ENCODE measurements at places on chromosomes 4 and X.

- DNase-seq, result no peak
Observed at GRCh38 chr4:87567191-87567590, 38.0 kb upstream of the SPARCL1 start.

DNA sequence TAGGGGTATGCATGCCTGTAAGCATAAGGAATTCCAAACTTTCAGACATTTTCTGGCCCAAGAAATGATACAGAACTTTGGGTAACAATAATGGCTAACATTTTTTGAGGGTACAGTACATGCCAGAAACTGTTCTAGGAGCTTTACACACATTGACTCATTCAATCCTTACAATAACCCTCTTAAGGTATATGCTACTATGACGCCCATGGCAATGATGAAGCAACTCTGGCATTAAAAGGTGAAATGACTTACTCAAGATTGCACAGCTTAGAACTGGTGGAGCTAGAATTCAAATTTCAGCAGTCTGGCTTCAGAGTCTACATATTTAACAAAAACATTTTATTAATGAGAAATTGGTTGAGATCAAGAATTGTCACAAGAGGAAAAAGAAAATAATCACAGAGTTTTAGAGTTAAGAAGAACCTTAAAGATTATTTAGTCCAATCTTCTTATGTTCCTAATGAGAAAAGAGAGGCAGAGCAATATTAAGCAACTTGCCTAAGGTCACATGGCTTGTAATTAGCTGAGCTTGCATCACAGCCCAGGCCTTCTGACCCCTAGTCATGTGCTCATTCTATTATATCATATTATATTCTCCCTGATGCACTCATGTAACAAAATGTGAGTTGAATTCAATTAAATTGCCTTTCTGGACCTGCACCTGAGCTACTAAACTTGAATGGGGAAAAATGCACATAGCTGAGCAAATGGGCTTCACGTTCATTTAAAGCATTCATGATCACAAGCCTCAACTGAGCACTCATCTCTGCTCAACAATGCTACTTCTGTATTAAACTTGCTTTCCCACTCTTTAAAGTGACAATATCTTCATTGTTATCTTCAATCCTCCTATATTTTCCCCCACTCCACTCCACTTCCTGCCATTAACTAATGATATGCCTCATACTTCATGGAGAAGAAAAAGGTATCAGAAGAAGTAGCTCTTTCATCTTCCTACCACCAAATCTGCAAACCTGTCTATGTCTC, 73.2 kb downstream of the ENOX2 start:
- no peak for DNase-seq

GRCh38 chr4:16253127-16253960, 27.1 kb upstream of the TAPT1 start:
- DNase-seq, result no peak

GRCh38 chr4:185317880-185318279, 77.8 kb downstream of the LRP2BP start:
- no peak for DNase-seq

DNA sequence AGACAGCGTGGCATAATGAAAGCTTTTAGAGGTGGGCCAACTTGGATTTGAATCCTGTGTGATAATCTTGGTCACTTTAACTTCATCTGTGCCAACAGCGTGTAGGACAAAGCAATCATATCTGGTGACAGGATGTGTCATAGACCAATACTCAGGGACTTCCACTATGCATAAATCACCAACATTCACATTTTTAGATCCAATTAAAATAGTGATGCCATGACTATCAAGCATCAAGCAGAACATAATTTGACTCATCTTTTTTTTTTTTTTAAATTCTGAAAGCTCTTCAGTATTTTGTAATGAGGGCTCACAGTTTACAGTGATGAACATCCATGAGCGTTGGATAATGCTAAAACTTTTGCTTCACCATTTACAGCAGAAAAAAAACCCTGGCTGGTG, 27.3 kb upstream of the RAPGEF2 start:
- DNase-seq, result no peak

DNA sequence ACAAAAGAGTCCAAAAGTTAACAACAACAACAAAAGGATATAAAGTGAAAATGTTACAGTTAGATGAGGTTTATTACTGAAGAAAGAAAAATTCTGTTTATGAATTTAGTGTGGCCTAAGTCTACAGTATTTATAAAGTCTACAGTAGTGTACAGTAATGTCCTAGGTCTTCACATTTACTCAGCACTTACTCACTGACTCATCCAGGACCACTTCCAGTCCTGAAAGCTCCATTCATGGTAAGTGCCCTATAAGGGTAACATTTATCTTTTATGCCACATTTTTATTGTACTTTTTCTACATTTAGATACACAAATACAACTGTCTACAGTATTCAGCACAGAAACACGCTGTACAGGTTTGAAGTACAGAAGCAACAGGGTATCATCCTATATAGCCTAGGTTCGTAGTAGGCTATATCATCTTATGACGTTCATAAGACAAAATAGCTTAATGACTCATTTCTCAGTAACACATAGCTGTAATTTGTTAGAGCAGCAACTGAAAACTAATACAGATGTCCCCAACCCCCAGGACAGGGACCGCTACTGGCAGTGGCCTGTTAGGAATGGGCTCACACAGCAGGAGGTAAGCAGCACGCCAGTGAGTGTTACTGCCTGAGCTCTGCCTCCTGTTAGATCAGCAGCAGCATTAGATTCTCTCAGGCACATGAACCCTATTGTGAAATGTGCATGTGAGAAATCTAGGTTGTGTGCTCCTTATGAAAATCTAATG, 61.3 kb downstream of the CENPC start:
- DNase-seq, result no peak

- no peak for DNase-seq
Observed at GRCh38 chr4:55133951-55134350, 8.6 kb upstream of the KDR start.

GRCh38 chrX:123814343-123814742, 45.5 kb upstream of the XIAP start:
- DNase-seq, result no peak

DNA sequence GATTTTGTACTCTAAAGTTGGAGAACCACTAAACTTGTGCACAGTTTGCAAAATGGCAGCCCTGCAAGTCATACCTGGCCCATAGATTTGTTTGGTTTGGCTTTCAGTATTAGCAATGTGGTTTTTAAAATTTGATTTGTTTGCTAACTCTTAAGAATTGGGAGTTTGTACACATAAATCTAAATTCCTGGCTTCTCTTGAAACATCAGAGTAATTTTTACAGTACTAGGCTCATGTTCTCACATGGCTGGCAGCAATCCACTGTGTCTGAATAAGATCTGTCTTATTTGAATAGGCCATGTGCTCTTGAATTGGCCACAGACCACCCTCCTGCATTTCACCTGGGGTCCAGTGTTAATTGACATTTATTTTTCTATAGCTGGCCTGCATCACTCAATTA, 21.3 kb downstream of the DIAPH2 start:
- no peak for DNase-seq

- DNase-seq, result no peak
Observed at GRCh38 chrX:141732031-141732430, 33.5 kb upstream of the SPANXD start.

GRCh38 chr4:168522829-168523489, 26.1 kb downstream of the PALLD start:
- no peak for DNase-seq

- no peak for DNase-seq
Observed at GRCh38 chr4:133498149-133498548, 349.1 kb downstream of the PCDH10 start.

GRCh38 chr4:110296892-110297291, 98.5 kb upstream of the ELOVL6 start:
- no peak for DNase-seq

- peak; percentile 4 for DNase-seq
Observed at GRCh38 chr4:143514497-143514896, 995 bp downstream of the SMARCA5 start.

- peak; percentile 28 for DNase-seq
Observed at GRCh38 chr4:142656178-142656577, 189.9 kb downstream of the INPP4B start.

DNA sequence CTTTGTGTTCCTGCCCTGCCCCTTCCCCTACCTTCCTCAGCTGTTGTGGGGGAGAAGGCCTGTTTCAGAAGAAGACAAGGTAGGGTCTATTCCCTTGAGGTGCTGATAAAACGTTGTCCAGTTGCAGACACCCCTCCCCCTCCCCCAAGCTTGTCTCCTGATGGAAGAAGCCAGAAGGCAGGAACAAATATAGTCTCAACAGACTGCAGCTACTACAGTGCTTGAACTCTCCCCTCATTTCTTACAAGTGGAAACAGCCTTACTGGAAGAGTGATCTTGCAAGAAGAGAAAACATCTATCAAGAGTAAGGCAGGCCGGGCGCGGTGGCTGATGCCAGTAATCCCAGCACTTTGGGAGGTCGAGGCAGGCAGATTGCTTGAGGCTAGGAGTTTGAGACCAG, 11.0 kb upstream of the MAP7D3 start:
- no peak for DNase-seq

GRCh38 chrX:129772796-129773431, 6.8 kb upstream of the SASH3 start:
- DNase-seq, result peak; percentile 90

GRCh38 chrX:34578237-34578636, 78.8 kb downstream of the TMEM47 start:
- no peak for DNase-seq

- no peak for DNase-seq
Observed at GRCh38 chr4:147078362-147078761, 132.7 kb upstream of the TTC29 start.

DNA sequence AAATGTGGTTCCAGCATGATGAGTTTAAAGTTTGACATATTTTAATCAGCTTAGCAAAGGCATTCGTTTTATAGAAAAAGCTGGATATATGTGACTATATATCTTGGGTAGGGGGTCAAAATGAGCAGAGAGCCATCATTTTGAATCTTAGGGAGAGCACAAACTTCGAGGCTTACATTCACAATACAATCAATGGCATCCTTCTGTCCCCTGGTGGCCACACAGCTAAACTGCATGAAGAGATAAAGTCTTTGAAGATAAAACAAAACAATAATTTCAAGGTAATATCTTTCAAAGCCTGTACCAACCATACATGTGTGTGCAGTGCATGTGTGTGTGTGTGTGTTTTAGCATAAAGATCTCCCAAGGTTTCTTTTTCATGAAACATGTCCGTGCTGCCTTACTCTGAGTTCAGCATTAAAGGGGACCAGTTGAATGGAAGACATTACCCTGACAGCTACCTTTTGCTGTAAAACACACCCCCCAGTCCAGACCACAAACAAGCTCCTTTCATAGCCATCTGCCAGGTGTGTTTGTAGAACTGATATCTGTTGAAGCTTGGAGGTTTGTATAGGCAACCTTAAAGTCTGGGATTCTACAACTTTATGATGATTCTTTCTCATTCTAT, 22.0 kb downstream of the DYNLT3 start:
- peak; percentile 63 for DNase-seq

GRCh38 chrX:1449036-1449822, 3.5 kb downstream of the ASMTL start:
- DNase-seq, result no peak

GRCh38 chrX:30822068-30822681, 66.9 kb downstream of the TAB3 start:
- no peak for DNase-seq

DNA sequence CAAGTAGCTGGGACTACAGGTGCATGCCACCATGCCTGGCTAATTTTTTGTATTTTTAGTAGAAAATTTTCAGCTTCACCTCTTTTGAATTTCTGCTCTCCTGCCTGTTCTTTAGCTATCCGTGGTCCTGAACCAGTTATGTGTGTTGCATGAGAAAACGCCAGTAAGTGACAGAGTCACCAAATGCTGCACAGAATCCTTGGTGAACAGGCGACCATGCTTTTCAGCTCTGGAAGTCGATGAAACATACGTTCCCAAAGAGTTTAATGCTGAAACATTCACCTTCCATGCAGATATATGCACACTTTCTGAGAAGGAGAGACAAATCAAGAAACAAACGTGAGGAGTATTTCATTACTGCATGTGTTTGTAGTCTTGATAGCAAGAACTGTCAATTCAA, 13.9 kb downstream of the ALB start:
- DNase-seq, result no peak

GRCh38 chr4:6201580-6202091, 1.3 kb upstream of the JAKMIP1 start:
- DNase-seq, result peak; percentile 53

- no peak for DNase-seq
Observed at GRCh38 chr4:9816285-9816684, 34.9 kb downstream of the DRD5 start.

DNA sequence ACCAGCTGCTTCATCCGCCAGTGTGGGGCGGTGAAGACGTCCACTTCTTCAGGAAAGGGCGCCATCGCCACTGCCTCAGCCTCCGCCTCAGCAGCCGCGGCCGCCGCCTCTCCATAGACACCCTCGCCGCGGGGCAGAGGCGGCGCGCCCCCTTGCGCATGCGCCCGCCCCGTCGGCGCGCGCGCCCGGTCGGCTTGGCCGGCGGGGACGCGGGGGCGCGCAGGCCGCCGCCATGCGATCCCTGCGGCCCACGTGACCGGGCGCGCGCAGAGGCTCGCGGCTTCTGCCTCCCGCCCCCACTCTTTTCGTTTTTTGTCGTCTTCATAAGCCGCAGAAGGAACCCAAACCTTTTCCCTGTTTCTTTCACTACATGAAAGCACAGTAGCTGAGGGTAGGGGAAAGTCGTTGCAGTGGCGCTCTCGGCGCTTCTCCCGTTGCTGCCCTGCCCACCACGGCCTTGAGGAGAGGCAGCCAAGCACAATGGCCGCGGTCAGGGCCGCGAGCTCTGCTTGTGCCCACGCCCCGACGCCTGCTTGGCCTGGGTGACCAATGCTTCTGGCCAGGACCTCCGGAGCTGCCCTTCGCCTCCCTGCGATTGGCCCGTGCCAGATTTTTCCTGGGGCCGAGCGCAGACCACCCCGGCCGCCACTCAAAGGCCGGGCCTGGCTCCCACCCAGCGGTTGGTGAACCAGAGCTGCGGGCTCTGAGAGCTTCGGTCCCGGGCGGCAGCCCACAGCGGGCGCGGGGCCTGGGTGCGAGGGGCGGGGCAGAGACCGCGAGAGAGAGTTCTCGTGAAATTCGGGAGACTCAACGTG, at the start of gene FBXL5:
Gene FBXL5 (minus strand): TSS at position 135 of the 815 bp plus-strand sequence. CDS start 70 bp downstream, at position 65.
- DNase-seq, result peak; percentile 87

DNA sequence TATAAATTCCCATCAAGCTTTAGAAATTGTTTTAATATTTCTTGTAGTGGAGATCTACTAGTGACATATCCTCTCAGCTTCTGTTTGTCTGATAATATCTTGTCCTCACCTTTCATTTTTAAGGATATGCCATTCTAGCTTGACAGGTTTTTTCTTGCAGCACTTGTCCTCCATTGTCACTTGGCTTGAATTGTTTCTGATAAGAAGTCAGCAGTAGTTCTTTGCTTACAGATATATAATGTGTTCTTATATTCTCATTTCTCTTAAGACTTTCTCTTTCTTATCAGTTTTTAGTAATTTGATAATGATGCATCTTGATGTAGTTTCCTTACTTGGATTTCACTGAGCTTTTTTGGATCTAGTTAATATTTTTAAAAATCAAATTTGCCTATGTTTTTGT, 120.6 kb upstream of the NUDT6 start:
- no peak for DNase-seq

Measured in CD4-positive, alpha-beta T cell treated with Interleukin-1 beta for 1 hour (primary cell).